ENCODE measurements at places on chromosomes 7 and 10. TPM values are rescaled to one million over a fixed set of nuclear protein-coding genes. Genes with fewer than 3 reads are reported as not detected.

The OIT3 gene
- under 0.01 TPM for total RNA-seq

The PNLIPRP3 gene
- total RNA-seq = 0.12 TPM

The HOXA13 gene
- 14.9 TPM for total RNA-seq

The FAM25A gene
- total RNA-seq = not detected

The EEPD1 gene
- 10.1 TPM for total RNA-seq

The PRSS1 gene
- total RNA-seq = not detected

Measured in uterine smooth muscle cell (primary cell).